ENCODE measurements at places on chromosomes 1 and 21.
A peak's percentile ranks its signal among the peaks of the same experiment; 100 is the strongest.

- no peak for DNase-seq
Observed at GRCh38 chr1:39427912-39428311, 63.5 kb upstream of the BMP8A start.

GRCh38 chr21:33434770-33435360 is 31.7 kb downstream of the IFNGR2 start:
- DNase-seq: peak; percentile 77

GRCh38 chr21:34354836-34355235 is 9.0 kb upstream of the KCNE2 start:
- DNase-seq: no peak

GRCh38 chr1:6181347-6181770 is 1.2 kb upstream of the CHD5 start:
- DNase-seq: no peak
